Mesothelial cell of epicardium (in vitro differentiated cells): ENCODE measurements at places on chromosomes 7 and 10.
A peak's percentile ranks its signal among the peaks of the same experiment; 100 is the strongest.

GRCh38 chr7:76296743-76297740 is 5.4 kb upstream of the HSPB1 start:
- no peaks in the 10 kb centered on the region for H3K36me3 ChIP-seq
- peak overlapping the region; percentile 88 for H3K27ac ChIP-seq
- no peak overlapping the region for H3K4me3 ChIP-seq

GRCh38 chr7:50142425-50143017 is 49.5 kb upstream of the ZPBP start:
- H3K27ac ChIP-seq, result no peak overlapping the region
- H3K4me3 ChIP-seq, result no peak overlapping the region
- H3K4me1 ChIP-seq, result no peaks in the 10 kb centered on the region

DNA sequence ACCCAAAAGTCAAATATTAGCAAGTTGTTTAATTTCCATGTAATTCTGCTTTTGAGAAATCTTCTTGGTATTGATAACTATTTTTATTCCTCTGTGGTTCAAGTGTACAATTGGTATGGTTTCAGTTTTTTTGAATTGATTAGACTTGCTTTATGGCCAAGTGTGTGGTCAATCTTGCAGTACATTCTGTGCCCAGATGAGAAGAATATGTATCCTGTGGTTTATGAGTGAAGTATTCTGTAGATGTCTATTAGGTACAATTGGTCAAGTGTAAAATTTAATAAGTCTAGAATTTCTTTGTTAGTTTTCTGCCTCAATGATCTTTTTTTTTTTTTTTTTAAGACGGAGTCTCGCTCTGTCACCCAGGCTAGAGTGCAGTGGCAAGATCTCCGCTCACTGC is 36.6 kb upstream of the C7orf33 start:
- no peak overlapping the region for H3K4me3 ChIP-seq
- DNase-seq, result no peak
- no peak overlapping the region for H3K27ac ChIP-seq
- no peaks in the 10 kb centered on the region for H3K4me1 ChIP-seq

GRCh38 chr10:29317027-29317420 is 28.2 kb downstream of the LYZL1 start:
- no peaks in the 10 kb centered on the region for H3K27me3 ChIP-seq
- peaks cover 59% of the 10 kb centered on the region for H3K4me1 ChIP-seq
- peak overlapping the region; percentile 98 for H3K27ac ChIP-seq
- peaks cover 6% of the 10 kb centered on the region for H3K36me3 ChIP-seq

DNA sequence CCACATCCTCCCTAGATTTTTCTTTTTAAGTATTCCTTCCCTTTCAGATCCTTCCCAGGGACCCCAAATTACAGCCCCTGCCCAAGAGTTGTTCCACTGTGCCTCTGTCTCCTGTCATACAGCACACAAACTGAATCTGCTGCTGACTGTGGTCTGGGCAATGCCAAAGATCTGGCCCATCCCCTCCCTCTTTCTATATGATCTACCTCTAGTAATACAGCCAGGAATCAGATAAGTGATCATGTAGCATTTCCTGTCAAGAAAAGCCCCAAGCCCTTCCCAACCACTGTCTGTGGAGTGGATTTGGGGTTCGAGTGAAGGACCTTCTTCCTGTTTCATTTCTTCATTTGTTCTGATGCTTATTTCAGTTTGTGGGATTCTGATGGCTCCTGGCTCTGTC is 6.7 kb downstream of the STX1A start:
- no peak overlapping the region for H3K27ac ChIP-seq
- DNase-seq, result no peak
- peaks cover 19% of the 10 kb centered on the region for H3K4me1 ChIP-seq
- peaks cover 4% of the 10 kb centered on the region for H3K36me3 ChIP-seq

- DNase-seq, result no peak
- no peak overlapping the region for H3K4me3 ChIP-seq
- no peaks in the 10 kb centered on the region for H3K27me3 ChIP-seq
- peaks cover 4% of the 10 kb centered on the region for H3K4me1 ChIP-seq
- H3K36me3 ChIP-seq, result peaks cover 20% of the 10 kb centered on the region
Measured at GRCh38 chr10:127392351-127393235, 156.5 kb upstream of the NPS start.

GRCh38 chr10:130167707-130168106 is 31.5 kb downstream of the GLRX3 start:
- peaks cover 28% of the 10 kb centered on the region for H3K36me3 ChIP-seq
- H3K4me3 ChIP-seq, result no peak overlapping the region
- no peaks in the 10 kb centered on the region for H3K27me3 ChIP-seq
- H3K27ac ChIP-seq, result no peak overlapping the region
- DNase-seq, result no peak
- H3K4me1 ChIP-seq, result no peaks in the 10 kb centered on the region

- peaks cover 5% of the 10 kb centered on the region for H3K36me3 ChIP-seq
- no peak for DNase-seq
- H3K4me3 ChIP-seq, result no peak overlapping the region
- no peak overlapping the region for H3K27ac ChIP-seq
- peaks cover 21% of the 10 kb centered on the region for H3K4me1 ChIP-seq
- no peaks in the 10 kb centered on the region for H3K27me3 ChIP-seq
Measured at GRCh38 chr7:36088553-36088952, 64.5 kb upstream of the EEPD1 start.

DNA sequence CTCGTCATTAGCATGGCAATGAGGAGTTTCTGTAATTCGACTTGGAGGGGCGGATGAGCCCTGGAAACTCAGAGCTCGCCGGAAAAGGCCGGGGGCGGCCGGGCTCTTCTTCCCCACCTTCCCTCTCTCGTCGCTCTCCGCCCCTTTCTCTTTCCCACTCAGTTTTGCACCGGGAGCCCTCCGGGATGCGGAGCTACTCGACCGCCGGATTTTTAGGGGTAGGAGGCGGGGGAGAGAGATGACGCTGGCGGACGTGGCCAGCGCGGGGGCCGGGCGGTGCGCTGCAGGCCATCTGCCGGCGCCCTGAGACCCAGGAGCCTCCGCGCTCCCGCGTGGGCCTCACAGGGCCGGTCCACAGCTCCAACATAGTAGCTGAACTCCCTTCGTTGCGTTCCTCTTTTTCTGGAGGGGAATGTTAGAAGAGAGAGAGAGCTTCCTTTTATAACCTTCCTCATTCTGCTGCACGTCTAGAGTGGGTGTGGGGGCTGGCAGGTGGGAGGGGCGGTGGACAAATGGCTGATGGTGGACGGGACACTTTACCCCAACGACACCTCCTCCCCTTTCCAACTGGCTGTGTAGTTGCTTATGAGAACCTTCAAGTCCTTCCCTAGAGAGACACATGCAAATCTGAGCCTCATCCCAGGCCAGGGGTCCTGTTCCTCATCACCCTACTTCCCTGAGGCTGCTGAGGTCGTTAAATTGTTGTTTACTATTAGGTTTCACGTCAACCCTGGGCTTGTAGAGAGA is 1.1 kb upstream of the HOXA1 start:
- no peak for DNase-seq
- no peaks in the 10 kb centered on the region for H3K27me3 ChIP-seq
- peak overlapping the region; percentile 100 for H3K27ac ChIP-seq
- H3K4me3 ChIP-seq, result peak overlapping the region; percentile 98

- peak; percentile 34 for DNase-seq
- H3K4me3 ChIP-seq, result no peak overlapping the region
- H3K27me3 ChIP-seq, result no peaks in the 10 kb centered on the region
- H3K4me1 ChIP-seq, result no peaks in the 10 kb centered on the region
- no peak overlapping the region for H3K27ac ChIP-seq
Measured at GRCh38 chr7:2939193-2939885, 95.2 kb upstream of the GNA12 start.

- no peaks in the 10 kb centered on the region for H3K27me3 ChIP-seq
- DNase-seq, result no peak
- no peaks in the 10 kb centered on the region for H3K4me1 ChIP-seq
Measured at GRCh38 chr7:4279216-4279615, 402.9 kb upstream of the FOXK1 start.

GRCh38 chr10:2772816-2773631 is 294.3 kb upstream of the PFKP start:
- H3K27me3 ChIP-seq, result peaks cover 26% of the 10 kb centered on the region
- no peak overlapping the region for H3K4me3 ChIP-seq
- no peaks in the 10 kb centered on the region for H3K4me1 ChIP-seq
- H3K27ac ChIP-seq, result no peak overlapping the region
- H3K36me3 ChIP-seq, result no peaks in the 10 kb centered on the region

DNA sequence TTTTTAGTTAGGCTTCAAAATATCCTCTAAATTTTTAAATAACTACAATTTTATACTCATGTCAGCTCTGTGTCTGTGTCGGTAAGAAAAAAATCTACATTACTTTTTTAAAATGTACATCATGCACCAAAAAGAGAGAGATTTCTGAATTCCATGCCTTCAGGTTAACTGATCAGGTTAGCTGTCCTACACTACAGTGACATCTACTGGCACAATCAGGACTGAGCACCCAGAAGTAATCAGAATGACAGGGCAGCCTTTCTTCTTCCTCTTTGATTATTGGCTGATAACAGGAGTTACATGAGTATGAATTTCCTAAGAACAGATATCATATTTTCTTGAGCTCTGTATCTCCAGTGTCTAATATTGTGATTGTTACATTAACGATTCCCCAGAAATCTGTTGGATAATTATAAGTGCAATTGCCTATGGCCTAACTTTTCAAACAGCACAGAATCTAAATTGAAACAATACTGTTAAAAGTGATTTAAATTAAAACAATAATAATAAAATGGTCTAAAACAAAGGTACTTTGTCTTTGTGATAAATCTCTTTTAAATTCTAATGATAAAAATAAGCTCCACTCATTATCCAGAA is 41.8 kb upstream of the HYCC1 start:
- H3K36me3 ChIP-seq, result no peaks in the 10 kb centered on the region
- peaks cover 14% of the 10 kb centered on the region for H3K4me1 ChIP-seq
- no peak for DNase-seq
- H3K4me3 ChIP-seq, result no peak overlapping the region
- no peaks in the 10 kb centered on the region for H3K27me3 ChIP-seq
- no peak overlapping the region for H3K27ac ChIP-seq

GRCh38 chr10:71260622-71261325 is 48.4 kb downstream of the UNC5B start:
- peak overlapping the region; percentile 77 for H3K27ac ChIP-seq
- no peaks in the 10 kb centered on the region for H3K27me3 ChIP-seq
- H3K36me3 ChIP-seq, result no peaks in the 10 kb centered on the region
- peak overlapping the region; percentile 42 for H3K4me3 ChIP-seq

- H3K27ac ChIP-seq, result no peak within 1 kb of the TSS
- H3K36me3 ChIP-seq, result no peaks in the 10 kb centered on the region
- H3K4me1 ChIP-seq, result no peaks in the 10 kb centered on the region
- H3K4me3 ChIP-seq, result no peak within 1 kb of the TSS
- peaks cover 2% of the 10 kb centered on the region for H3K27me3 ChIP-seq
- no peak for DNase-seq
Measured at GRCh38 chr7:150685219-150686029, at the start of gene GIMAP2. Gene GIMAP2 (plus strand): TSS chr7:150685706. CDS start chr7:150687060, 1,354 bp downstream.

GRCh38 chr10:94315975-94316464 is 46.7 kb downstream of the NOC3L start:
- H3K36me3 ChIP-seq, result no peaks in the 10 kb centered on the region
- no peak overlapping the region for H3K4me3 ChIP-seq

- H3K27me3 ChIP-seq, result no peaks in the 10 kb centered on the region
- H3K27ac ChIP-seq, result no peak overlapping the region
- H3K4me3 ChIP-seq, result no peak overlapping the region
- no peaks in the 10 kb centered on the region for H3K4me1 ChIP-seq
- no peak for DNase-seq
Measured at GRCh38 chr7:64307254-64308015, 6.3 kb upstream of the ZNF736 start.

DNA sequence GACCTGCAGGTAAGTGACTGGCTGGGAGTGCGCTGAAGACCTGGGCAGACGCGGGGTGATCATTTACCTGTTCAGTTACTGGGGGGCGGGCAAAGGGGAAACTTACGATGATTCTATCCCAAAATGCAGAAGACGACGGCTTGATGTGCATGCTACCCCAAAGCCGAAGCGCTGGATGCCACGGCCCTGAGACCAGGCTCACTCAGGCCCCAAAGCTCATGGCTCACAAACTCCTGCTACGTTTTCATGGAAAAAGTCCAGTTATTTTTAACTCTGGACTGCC is 200.6 kb downstream of the DIP2C start:
- H3K27ac ChIP-seq, result no peak overlapping the region
- H3K36me3 ChIP-seq, result peaks cover 9% of the 10 kb centered on the region
- DNase-seq, result no peak
- H3K27me3 ChIP-seq, result no peaks in the 10 kb centered on the region
- H3K4me3 ChIP-seq, result no peak overlapping the region
- peaks cover 40% of the 10 kb centered on the region for H3K4me1 ChIP-seq

GRCh38 chr10:45179691-45180090 is 135.7 kb downstream of the OR13A1 start:
- H3K4me1 ChIP-seq, result peaks cover 54% of the 10 kb centered on the region
- H3K27me3 ChIP-seq, result no peaks in the 10 kb centered on the region
- peak; percentile 21 for DNase-seq
- H3K27ac ChIP-seq, result peak overlapping the region; percentile 96

DNA sequence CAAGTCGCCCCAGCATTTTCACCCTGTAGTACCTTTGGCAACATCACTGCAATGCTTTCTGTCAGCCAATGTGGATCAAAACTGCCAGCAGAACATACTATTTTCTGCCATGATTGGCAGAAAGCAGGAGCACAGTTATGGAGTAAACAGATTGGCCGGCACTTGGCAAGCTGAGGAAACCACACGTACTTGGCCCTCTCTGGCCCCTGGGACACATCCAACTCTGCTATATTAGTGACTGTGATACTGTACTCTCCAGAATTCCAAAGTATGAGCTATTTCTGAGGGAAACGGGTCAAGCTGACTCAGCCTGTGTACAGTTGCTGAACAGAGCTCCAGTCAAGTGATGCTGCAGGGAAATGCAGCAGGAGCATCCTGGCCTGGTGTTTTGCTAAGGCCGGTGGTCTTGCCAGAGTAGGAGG is 39.8 kb upstream of the LANCL2 start:
- DNase-seq, result no peak
- no peaks in the 10 kb centered on the region for H3K4me1 ChIP-seq
- no peaks in the 10 kb centered on the region for H3K36me3 ChIP-seq
- H3K27ac ChIP-seq, result no peak overlapping the region
- no peak overlapping the region for H3K4me3 ChIP-seq
- no peaks in the 10 kb centered on the region for H3K27me3 ChIP-seq

- H3K36me3 ChIP-seq, result no peaks in the 10 kb centered on the region
- H3K27ac ChIP-seq, result no peak overlapping the region
- H3K4me1 ChIP-seq, result peaks cover 29% of the 10 kb centered on the region
- no peak for DNase-seq
Measured at GRCh38 chr10:8035006-8035640, 19.4 kb upstream of the GATA3 start.

DNA sequence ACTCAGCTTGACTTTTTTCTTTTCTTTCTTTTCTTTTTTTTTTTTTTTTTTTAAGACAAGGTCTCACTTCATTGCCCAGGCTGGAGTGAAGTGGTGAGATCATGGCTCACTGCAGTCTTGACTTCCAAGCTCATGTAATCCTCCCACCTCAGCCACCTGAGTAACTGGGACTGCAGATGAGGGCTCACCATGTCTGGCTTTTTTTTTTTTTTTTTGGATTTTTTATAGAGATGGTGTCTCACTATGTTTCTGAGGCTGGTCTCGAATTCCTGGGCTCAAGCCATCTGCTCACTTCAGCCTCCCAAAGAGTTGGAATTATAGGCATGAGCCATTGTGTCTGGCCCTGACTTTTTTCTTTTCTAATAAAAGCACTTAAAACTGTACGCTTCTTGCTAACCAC is 358.2 kb upstream of the IGFBP3 start:
- no peak overlapping the region for H3K4me3 ChIP-seq
- H3K36me3 ChIP-seq, result peaks cover 2% of the 10 kb centered on the region
- DNase-seq, result no peak

- no peaks in the 10 kb centered on the region for H3K36me3 ChIP-seq
- H3K4me3 ChIP-seq, result no peak overlapping the region
- no peak for DNase-seq
- H3K27me3 ChIP-seq, result peaks cover 15% of the 10 kb centered on the region
- H3K27ac ChIP-seq, result no peak overlapping the region
Measured at GRCh38 chr7:158016180-158017097, 571.2 kb downstream of the PTPRN2 start.

- H3K27me3 ChIP-seq, result no peaks in the 10 kb centered on the region
- no peak for DNase-seq
- peaks cover 2% of the 10 kb centered on the region for H3K4me1 ChIP-seq
- no peaks in the 10 kb centered on the region for H3K36me3 ChIP-seq
- no peak overlapping the region for H3K27ac ChIP-seq
Measured at GRCh38 chr10:126687121-126687606, 16.7 kb upstream of the C10orf90 start.
